ENCODE measurements at places on chromosomes 2 and 18.
A peak's percentile ranks its signal among the peaks of the same experiment; 100 is the strongest.

- DNase-seq = no peak
Observed at GRCh38 chr2:225011585-225011984, 30.7 kb downstream of the DOCK10 start.

DNA sequence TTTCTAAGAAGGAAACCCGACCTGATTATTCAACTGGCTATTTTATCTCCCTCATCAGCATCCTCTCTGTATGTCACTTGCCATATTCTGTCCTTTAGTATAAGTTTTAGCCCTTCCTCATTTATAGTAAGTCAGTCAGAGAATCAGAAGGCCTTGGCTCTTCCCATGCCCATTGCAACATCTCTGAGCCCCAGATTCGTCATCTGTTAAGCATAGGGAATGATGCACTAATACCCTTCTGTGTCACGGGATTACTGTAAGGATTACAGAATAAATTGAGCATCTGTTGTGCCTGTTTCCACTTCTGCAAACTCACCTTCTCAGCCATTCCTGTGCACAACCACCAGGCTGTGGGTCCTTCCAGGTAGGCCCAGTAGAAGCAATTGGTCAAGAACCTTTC is 258.1 kb upstream of the RAB12 start:
- no peak for DNase-seq

GRCh38 chr2:202605174-202605573 is 29.6 kb upstream of the FAM117B start:
- no peak for DNase-seq

GRCh38 chr18:77702686-77703085 is 453.0 kb downstream of the GALR1 start:
- DNase-seq = peak; percentile 14

- DNase-seq = peak; percentile 45
Observed at GRCh38 chr2:28623582-28624405, 127.8 kb upstream of the PPP1CB start.

DNA sequence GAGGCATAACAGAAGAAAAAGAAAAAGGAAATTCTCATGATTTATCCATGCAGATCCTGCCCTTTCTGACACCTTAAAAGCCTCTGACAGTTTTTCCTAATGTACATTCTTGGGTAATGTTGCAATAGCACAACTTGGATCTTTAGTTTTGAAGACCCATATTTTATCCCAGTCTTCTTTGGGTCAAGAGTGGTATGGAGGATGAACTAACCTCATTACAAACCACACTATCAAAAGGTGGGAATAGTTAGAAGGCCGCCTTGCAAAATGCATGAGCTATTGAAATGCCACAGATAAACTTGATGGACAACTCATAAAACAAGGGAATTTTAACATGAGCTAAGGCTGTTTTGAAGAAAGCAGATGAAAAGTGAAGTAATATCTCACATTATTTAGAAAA is 1479.8 kb upstream of the ACVR2A start:
- no peak for DNase-seq

DNA sequence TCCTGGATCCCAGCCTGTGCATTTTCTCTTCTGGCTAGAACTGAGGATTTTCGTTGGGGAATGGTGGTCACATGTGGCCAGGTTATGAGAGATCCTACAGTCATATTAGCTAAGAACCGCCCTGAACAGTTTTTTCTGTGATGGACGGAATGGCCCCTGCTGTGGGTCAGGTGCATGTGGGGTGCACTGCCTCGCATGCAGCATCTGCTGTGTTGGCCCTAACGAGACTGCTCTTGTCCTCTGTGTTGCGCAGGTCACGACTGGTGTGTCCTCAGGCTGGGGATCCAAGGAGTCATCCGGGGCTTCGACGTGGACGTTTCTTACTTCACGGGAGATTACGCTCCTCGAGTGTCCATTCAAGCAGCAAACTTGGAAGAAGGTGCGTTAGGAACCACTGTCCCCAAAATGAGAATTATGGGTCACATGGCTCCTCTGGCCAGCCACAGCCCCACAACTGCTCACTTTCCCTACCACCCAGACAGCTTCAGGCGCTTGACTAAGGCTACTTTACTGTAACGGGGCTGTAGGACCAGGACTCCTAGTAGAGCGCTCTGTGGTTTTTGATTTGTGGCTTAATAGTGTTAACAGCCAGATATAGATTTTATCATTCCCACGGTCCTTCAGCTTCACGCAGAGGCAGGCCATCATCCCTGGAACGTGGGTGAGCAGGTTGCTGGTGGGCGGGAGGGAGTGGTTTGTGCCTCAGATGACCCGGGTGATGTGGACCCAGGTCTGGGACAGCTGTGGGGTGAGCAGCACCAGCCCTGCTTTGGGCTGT is 21.8 kb downstream of the ALLC start:
- DNase-seq = no peak

- no peak for DNase-seq
Observed at GRCh38 chr2:241776336-241777169, at the start of gene GAL3ST2. Gene GAL3ST2 (plus strand): TSS chr2:241776822. CDS start chr2:241776956, 134 bp downstream.

DNA sequence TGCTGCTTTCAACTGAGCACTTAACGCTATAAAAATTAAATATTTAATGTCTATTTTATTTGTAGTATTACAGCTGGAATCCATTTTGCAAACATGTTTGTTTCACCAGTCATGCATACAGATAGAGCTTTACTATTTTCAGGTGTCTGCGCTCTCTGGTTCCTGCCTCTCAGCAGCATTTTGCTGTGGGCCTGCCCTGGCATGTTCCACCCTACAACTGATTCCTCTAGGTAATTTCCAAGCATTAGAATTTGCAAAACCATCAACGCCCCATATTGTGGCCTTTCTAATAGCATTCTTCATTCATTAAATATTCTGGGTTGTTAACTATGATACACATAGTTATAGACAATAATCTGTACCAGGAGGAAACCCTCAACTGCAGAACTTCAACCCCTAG is 266.4 kb upstream of the DLGAP1 start:
- no peak for DNase-seq

- no peak for DNase-seq
Observed at GRCh38 chr18:57518533-57518932, 68.0 kb downstream of the FECH start.

GRCh38 chr18:10376731-10377130 is 77.7 kb upstream of the APCDD1 start:
- DNase-seq = no peak
